Psoas muscle (tissue), 8 donors: ENCODE measurements at places on chromosomes 3 and 15. TPM values are rescaled to one million over a fixed set of nuclear protein-coding genes. Genes with fewer than 3 reads are reported as not detected.
A peak's percentile ranks its signal among the peaks of the same experiment; 100 is the strongest.

DNA sequence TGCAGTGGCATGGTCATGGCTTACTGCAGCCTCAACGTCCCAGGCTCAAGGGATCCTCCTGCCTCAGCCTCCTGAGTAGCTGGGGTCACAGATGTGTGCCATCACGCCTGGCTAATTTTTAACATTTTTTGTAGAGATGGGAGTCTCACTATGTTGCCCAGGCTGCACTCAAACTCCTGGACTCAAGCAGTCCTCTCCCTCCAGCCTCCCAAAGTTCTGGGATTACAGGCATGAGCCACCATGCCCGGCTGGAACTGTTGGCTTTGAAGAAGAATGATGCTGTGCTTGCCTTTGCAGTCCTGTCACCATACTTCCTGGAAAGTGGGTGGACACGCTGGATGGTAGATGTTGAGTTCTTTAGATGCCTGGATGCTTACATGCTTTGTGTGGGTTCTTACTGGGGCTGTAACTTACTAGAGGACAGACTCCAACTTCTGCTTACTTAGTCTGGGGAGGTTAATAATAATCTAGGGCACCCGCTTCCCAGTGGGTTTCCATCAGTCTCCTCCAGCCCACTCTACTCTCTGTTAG lies 36.7 kb downstream of the IGF1R start:
- no peak for DNase-seq

- DNase-seq = no peak
Measured at GRCh38 chr3:172701751-172702150, 9.1 kb downstream of the NCEH1 start.

GRCh38 chr3:64187065-64187959 lies 38.0 kb downstream of the PRICKLE2 start:
- DNase-seq = no peak

GRCh38 chr3:69967156-69967555 lies 32.4 kb upstream of the SAMMSON start:
- DNase-seq = no peak

DNA sequence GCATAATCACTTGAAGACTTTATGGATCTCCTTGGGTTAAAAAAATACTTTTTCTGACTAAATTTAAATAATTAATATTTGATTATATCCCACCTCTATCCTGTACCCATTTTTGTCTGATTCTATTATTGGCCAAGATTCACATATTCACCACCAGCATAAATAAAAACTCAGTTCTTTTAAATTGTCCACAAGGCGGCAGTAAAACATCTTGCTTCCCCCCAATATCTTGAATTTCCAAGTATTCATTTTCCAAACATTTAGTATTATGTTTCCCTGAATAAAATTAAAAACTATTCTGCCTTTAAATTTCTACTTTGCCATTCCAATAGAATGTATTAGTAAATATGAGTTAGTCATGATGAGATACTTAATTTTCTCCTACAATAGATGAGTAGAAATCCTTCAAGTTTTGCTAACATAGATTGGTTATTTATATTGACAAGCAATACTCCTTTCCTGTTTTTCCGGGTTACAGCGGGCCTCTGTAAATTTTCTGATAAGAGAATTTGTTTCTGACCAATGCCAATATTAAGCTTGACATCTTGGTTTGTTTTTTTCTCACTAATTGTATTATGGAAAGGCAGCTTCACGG lies 218.7 kb upstream of the MDFIC2 start:
- no peak for DNase-seq

DNA sequence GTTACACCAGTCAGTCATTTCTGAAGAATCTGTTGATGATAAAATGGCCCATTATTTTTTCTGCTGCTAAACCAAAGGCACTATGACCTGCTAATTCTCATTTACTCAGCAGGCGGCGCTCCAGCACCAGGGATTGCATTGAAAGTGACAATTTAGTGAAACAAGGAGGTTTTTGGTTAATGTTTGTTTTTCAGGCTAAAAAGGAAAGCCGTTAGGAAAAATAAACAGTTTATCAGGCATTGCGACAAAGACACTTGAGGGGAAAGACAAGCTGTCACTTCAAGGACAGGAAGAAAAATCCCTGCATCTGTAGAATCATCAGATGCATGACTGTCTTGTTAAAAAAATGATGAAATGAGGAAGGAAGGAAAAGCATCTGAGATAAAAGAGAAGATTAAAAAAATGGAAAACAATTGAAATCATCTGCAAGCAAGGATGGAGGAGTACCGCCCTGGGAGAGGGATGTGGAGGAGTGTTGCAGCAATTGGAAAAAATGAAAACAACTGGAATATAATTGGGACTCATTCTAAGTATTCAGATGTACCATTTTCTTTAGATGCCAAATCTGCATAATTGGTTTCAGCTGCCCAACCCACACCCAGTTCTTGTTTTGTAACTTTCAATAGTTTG lies 54.0 kb downstream of the NR1D2 start:
- DNase-seq = peak; percentile 76

GRCh38 chr3:158847452-158847821 lies 45.6 kb downstream of the MFSD1 start:
- DNase-seq = no peak

DNA sequence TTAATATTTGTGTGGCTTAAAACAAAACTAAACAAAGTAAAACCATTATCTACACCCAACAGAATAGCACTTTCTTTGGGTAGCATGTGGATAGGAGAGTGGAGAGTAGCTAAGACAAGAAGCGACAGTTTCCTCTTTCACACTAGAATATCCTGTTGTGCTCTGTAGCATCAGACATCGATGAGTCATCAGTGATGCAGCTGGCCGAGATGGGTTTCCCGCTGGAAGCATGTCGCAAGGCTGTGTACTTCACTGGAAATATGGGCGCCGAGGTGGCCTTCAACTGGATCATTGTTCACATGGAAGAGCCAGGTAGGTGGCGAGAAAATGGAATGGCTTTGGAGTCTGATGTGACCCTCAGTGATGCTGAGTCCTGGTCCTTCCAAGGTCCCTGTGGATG lies 108.1 kb downstream of the USP13 start:
- DNase-seq = peak; percentile 23

Gene THPO
- 0.55 TPM for polyA plus RNA-seq

Gene NPAP1
- polyA plus RNA-seq = not detected

- no peak for DNase-seq
Measured at GRCh38 chr15:52180196-52180835, 10.9 kb downstream of the GNB5 start.

DNA sequence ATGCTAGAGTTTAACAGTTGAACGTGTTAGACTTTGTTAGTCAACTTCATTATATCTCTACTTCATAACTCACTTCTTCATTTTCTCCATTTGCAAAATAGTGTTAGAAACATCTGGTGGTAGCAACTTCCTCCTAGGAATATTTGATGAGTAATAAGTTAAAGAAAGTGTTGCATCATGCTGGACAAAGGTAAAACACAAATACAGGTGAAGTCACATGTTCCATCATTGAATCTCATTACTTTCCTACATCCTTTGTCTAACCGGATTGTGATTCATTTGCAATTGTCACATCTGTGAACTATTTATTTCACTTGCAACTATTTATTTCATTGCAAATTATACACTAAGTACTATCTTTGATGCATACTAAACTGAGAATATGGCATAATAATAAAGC lies 186.5 kb downstream of the TUSC7 start:
- DNase-seq = no peak

DNA sequence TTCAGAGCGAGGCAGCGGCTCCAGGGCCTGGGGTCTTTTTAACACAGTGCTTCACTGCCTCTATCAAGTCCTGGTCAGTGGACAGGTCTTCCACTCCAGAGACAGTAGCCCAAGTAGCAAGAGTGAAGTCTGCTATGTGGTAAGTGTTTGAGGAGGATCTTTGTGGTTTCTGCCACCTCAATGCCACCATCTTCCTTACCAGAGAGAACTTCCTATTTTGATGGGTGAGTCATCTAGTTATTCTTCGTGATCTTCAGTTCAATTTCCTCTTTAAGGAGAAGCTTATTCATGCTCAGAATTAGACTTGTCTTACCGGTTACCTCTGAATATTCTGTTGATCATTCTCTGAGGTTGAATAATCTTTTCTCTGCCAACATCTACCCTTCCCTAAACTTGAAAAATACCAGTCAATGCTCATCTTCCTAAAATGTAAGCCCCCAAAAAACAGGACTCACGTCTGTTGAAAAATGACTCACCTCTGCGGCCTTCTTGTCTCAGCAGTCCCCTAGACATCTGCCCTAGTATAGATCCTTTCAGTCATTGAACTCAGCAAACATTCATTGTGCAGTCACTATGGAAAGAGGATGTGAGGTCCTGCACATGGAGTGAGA lies 32.2 kb upstream of the BCL6 start:
- no peak for DNase-seq
